Endodermal cell (in vitro differentiated cells): ENCODE measurements at places on chromosomes 7 and 10. TPM values are rescaled to one million over a fixed set of nuclear protein-coding genes. Genes with fewer than 3 reads are reported as not detected.

DNA sequence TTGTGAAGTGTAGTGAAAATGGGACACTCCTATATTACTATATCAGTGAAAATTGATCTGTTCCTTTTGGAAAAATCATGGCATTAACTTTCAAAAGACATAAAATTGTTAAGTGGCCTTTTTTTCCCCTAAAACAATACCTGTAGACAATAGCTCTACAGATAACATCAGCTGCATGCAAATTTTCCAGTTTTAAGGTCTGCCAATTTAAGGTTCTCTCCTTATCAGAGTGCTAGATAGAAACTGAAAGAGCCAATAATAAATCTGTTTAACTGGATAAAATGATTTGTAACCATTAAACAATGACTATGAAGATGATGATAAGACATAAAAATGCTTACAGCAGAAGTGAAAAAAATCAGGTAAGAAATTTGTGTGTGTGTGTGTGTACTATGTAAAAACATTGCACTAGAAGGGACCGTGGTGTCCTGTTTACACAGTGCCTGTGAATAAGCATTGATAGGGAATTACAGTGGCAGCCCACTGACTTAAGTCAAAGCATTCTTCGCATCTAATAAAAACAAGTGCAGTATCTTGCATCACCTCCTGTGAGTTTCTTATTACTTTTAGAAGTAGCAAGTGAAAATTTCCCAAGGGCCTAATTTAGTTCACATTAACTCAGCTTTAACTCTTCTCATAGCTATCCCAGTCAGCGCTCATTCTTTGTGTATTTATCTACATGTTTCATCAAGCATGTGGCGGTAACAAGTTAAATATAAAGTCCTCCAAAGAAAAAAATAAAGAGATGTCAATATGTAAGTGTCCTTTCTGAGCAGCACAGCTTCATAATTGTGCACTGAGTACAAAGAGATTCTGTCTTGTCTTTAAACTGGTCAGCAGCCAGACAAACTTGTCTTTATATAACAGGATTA is 261.9 kb downstream of the ARL4A start:
- DNase-seq, result no peak

RNF133 gene
- 0.59 and 0.86 TPM in 2 replicates for total RNA-seq

DNA sequence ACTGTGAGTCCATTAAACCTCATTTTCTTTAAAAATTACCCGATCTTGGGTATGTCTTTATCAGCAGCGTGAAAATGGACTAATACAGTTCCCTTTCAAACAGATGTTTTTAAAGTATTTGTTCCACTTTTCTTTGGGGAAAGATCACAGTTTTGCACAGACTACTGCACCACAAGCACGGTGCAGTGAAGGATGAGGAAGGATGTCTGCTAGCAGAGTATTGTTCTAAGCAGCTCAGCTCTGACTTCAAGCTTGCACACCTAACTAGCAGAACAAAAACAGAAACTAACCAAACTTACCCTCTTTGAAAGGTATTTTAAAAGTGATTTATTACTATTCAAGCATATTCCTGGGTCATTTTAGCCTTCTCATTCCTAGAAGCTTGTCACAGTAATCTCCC is 20.0 kb downstream of the THNSL1 start:
- no peak for DNase-seq

DNA sequence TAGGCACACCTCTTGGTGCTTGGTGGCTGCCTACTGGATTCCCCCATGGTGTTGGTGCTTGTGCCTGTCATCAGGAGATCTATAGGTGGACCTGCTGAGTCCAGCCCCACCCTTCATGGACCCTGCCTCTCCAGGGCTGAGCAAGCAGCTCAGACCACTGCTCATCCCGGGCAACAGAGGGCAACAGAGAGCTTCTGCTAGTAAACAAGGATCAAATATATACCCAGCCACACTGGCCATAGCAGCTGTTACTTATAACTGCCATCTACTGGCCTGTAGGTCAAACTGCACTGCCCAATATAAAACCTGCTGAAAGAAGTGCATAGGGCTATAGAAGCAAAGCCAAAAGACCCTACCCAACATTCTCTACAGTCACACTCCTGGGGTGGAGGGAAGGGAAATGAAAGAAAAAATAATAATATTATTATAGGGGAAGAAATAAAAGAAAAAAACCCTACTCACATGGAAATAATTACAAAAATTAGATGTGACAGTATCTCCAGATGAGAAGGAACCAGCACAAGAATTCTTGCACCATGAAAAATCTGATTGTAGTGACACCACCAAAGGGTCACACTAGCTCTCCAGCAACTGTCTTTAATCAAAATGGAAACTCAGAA is 54.9 kb upstream of the ZNF800 start:
- peak; percentile 88 for DNase-seq

CYP17A1 gene
- 0.33 TPM in 1 of 3 replicates, not detected in the others for total RNA-seq

DNA sequence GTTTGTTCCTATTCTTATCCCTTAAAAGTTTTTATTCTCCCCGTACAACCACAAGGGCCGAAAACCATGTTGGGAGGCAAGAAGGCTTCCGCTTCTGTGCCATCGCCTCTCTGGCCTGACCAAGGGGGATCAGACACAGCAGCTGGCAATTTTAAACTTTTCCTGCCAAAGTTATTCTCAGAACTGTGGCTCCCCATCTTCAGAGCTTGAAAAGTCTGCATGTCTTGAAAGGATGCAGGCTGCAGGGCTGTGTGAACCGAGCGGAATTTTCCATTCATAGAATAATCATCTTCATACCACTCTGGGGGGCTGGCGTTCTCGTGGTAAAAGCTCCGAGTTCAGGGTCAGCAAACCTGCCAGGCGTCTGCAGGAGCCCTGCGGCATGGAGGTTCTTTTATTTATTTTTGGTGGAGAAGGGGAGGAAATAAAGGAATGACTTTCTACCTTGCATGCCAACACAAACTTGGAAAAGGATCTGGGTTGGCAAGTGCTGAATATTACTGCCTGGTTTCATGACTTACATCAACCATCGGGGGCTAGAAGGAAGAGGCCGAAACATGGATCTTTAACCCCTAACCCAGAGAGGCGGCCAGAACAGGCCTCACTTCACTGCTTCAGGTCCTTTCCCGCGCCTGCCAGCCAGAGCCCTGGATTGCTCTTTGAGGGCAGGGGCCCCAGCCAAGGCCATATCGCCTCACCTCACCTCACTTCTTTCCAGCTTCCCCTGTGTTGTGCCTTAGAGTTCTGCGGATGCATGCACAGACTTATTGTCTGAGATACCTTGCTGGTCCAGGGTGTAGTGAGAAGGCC is 3.0 kb upstream of the NANOS1 start:
- peak; percentile 47 for DNase-seq

- DNase-seq, result peak; percentile 74
Observed at GRCh38 chr10:116741391-116742351, 695 bp downstream of the HSPA12A start.

- DNase-seq, result no peak
Observed at GRCh38 chr7:36129048-36129534, 24.0 kb upstream of the EEPD1 start.

GRCh38 chr7:29866490-29866930 is 60.2 kb downstream of the WIPF3 start:
- DNase-seq, result no peak

GRCh38 chr7:68246189-68246633 is 1249.6 kb downstream of the TYW1 start:
- peak; percentile 88 for DNase-seq

NXPH1 gene
- total RNA-seq, result not detected in 3 replicates

LRIT1 gene
- not detected in 3 replicates for total RNA-seq

DNA sequence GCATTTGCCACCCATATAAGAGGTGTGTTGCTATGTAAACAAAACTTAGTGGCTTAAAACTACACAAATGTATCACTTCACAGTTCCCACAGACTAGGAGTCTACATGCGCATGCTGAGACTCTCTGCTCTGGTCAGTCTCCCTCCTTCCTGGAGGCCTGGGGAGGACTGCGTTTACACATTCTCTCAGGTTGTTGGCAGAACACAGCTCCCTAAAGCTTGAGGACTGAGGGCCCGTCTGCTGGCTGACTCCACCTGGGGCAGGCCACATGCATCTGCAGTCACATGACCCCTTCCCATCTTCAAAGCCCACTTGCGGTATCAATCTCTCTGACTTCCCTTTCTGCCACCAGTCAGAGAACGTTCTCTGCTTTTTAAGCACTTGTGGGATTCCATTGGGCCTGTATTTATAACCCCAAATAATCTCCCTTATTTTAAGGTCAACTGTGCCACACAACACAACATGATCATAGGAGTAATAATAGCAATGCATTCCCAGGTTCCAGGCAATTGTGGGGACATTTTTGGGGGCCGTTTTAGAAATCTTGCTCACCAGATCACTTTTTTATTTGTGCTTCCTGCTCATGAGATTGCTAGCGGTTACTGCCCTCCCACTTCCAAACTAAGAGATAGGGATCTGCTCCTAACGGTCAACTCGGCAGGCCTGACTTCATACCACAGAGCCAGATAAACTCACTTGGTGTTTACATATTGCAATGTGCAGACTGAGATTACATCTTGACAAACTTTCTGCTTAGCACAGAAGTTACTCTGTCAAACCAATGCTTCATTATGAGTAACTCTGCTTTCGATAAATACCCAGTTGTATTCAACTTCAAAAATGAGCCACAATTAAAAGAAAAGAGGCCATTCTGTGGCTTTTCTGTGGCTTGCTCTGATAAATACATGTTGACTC is 96.3 kb downstream of the ALOX5 start:
- DNase-seq, result peak; percentile 81

DNA sequence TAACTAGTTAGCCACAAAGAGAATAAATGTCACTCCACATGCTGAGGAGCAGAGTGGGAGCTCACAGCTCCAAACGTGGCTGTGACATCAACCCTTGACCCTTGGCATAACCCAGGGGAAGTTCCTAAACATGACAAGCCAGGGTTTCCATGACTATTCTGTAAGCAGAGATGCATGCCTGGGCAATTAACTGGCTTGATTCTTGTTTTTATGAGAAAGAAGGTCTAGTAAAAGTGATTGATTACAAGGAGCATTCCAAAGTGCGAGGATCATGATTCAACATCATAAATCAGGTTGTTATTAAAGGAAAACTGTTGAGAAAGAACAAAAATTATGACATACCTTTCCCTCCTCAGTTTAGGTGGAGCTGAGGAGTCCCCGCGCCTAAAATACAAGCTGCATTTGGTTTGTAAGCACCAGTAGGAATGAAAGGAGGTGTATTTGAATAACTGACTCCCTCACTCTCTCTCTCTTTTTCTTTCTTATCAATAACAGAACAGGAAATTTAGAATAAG is 108.4 kb downstream of the SFMBT2 start:
- DNase-seq, result no peak

DNA sequence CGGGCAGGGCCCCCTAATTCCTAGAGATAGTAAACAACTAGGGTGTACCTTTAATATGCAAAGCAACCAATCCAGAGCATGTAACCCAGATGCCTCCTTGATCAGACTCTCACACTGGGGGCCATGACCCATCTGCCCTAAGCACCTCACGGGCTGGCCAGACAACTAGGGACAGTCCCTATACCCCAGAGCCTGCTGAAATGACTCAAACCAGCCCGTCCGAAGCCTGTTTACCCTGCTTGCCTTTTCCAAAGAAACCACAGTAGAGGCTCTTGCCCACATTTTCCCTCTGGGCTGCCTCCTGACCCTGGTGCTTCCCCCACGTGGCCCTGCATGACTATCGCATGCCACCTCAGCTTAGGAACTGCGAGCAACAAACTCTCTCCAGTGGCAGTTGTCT is 46.2 kb downstream of the RGS10 start:
- no peak for DNase-seq

- DNase-seq, result no peak
Observed at GRCh38 chr10:19498393-19499290, 317.6 kb upstream of the PLXDC2 start.

SPDYE1 gene
- total RNA-seq, result not detected in 3 replicates

DNA sequence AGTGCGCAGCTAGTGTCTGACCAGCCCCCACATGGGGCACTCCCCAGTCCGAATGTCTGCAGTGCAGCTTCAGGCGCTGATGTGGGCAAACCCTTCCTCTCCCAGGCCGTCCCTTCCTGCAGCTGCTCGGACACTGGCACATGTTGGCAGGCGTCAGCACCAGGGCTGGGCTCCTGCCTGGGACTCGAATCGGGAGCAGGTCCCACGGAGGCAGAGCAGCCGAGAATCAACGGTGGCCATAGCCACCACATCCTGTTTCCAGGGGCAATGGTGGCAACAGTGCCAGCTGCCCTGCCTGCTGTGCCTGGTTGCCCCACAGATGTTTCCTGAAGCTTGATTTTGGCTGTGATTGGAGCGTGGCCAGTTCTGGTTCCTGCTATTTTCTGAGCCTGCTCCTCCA is 65.8 kb downstream of the MGMT start:
- no peak for DNase-seq

- no peak for DNase-seq
Observed at GRCh38 chr7:97013845-97014134, 8.4 kb downstream of the DLX6 start.

- DNase-seq, result no peak
Observed at GRCh38 chr7:38934051-38934450, 25.1 kb upstream of the VPS41 start.

GRCh38 chr10:3954615-3955014 is 169.6 kb upstream of the KLF6 start:
- DNase-seq, result no peak

GRCh38 chr7:70313687-70314086 is 715.4 kb downstream of the AUTS2 start:
- no peak for DNase-seq

TRIM74 gene
- total RNA-seq, result 0.55 and 0.68 TPM in 2 replicates

DNA sequence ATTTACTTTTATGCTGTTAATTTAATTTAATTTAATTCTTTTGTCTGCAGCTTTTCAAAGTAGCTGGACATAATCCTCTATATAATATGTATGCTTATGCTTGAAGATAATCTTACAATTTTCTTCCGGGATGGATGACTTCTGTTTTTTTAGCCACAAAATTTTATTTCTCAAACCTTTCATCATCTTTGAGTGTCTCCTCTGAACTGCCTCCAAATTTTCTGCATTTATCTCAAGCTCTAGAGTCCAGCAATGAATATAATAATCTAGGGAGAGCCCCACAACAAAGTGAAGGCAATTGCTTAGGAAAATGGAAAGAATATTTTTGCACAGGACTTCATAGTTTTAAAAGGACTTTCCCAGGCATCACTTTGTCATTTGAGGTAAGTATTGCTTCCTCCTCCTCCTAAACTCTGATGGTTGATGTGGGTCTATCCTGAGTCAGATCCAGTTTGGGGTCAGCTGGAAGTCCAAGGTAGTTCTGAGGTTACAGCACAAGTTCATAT is 53.7 kb upstream of the FAM3C start:
- DNase-seq, result no peak

LFNG gene
- total RNA-seq, result 13.7 to 17.7 TPM (median 16.0 TPM) in 3 replicates

DNA sequence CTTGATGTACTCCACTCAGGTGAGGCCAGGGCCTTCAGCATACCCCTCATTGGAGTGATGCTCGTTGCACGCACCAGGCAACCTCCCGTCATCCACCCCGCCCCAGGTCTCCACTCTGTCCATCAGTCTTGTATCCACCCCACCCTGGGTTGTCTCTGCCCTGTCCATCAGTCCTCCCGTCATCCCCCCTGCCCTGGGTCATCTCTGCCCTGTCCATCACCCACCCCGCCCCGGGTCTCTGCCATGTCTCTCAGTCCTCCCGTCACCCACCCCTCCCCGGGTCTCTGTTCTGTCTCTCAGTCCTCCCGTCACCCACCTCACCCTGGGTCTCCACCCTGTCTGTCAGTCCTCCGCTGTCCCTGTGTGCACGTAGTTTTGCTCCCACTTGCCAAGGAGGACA is 59.9 kb downstream of the WDR37 start:
- DNase-seq, result peak; percentile 31
